ENCODE measurements at places on chromosomes 11 and 22.

GRCh38 chr22:43553451-43554258, 141.8 kb downstream of the MPPED1 start:
- H3K4me1 ChIP-seq = no peaks in the 10 kb centered on the region
- H3K27ac ChIP-seq = no peak overlapping the region
- no peak overlapping the region for H3K4me3 ChIP-seq
- no peak for DNase-seq
- H3K27me3 ChIP-seq = no peaks in the 10 kb centered on the region
- no peaks in the 10 kb centered on the region for H3K36me3 ChIP-seq

GRCh38 chr22:19357270-19358105, 66.0 kb upstream of the CLTCL1 start:
- H3K27ac ChIP-seq = no peak overlapping the region
- no peaks in the 10 kb centered on the region for H3K27me3 ChIP-seq
- H3K4me3 ChIP-seq = no peak overlapping the region
- no peaks in the 10 kb centered on the region for H3K4me1 ChIP-seq
- H3K36me3 ChIP-seq = peaks cover 42% of the 10 kb centered on the region

GRCh38 chr22:45726081-45726480, 54.4 kb downstream of the ATXN10 start:
- no peak overlapping the region for H3K27ac ChIP-seq
- peaks cover 34% of the 10 kb centered on the region for H3K36me3 ChIP-seq
- no peaks in the 10 kb centered on the region for H3K27me3 ChIP-seq
- DNase-seq = no peak

DNA sequence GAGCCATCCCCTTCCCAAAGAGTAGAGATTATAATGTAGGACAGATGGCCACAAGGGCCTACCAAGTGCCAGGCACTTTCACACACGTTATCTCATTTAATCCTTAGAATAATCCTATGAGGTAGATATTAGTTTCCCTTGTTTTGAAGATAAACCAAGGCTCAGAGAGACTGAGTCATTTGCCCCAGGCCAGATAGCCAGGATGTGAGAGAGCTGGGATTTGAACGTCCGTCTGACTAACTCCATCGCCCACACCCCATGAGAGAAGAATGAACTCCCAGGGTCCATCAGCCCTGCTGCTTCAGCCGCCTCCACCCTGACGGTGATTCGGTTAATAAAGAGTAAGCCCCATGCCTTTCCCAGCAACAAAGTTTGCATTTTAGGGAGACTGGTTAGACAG, 10.7 kb downstream of the PRG3 start:
- no peaks in the 10 kb centered on the region for H3K4me1 ChIP-seq
- H3K36me3 ChIP-seq = no peaks in the 10 kb centered on the region
- no peak overlapping the region for H3K4me3 ChIP-seq
- no peak overlapping the region for H3K27ac ChIP-seq
- H3K27me3 ChIP-seq = no peaks in the 10 kb centered on the region
- DNase-seq = no peak

- no peak for DNase-seq
- H3K36me3 ChIP-seq = no peaks in the 10 kb centered on the region
- no peak overlapping the region for H3K4me3 ChIP-seq
- peaks cover 15% of the 10 kb centered on the region for H3K27me3 ChIP-seq
- H3K27ac ChIP-seq = no peak overlapping the region
Observed at GRCh38 chr11:32115446-32115845, 24.6 kb downstream of the RCN1 start.

GRCh38 chr11:64900263-64900678, 16.7 kb downstream of the ATG2A start:
- H3K4me1 ChIP-seq = peaks cover 12% of the 10 kb centered on the region
- H3K36me3 ChIP-seq = peaks cover 24% of the 10 kb centered on the region
- peak overlapping the region; percentile 68 for H3K4me3 ChIP-seq
- DNase-seq = peak; percentile 89

GRCh38 chr11:108592591-108593213, 866 bp downstream of the EXPH5 start:
- no peaks in the 10 kb centered on the region for H3K36me3 ChIP-seq
- peaks cover 16% of the 10 kb centered on the region for H3K4me1 ChIP-seq
- peak overlapping the region; percentile 72 for H3K27ac ChIP-seq
- peak overlapping the region; percentile 91 for H3K4me3 ChIP-seq
- peak; percentile 77 for DNase-seq

DNA sequence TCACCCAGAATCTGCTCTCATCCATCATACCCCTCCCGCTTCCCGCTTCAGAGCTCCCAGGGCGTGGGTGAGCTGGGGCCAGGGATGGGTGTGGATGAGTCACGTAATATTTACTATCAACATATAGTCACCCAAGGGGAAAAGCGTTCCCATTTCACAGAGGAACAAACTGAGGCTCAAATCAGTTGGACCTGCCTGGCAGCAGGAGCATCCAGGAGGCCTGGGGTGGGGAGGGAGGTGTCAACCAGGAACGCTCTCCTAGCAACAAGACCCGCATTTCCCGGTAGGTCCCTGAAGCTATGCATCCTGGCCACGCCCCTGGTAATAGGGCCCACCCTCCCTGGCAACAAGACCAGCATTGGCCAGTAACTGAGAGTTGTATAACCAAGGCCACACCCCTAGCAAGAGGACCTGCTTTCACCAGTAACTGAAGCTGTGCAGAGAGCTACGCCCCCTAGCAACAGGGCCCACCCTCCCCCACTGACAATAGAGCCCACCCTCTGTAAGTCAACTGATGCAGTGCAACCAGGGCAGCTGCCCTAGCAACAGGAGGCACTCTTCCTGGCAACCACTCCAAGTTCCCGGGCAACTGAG, 32.7 kb upstream of the TXNRD2 start:
- no peak overlapping the region for H3K27ac ChIP-seq
- H3K36me3 ChIP-seq = no peaks in the 10 kb centered on the region
- no peaks in the 10 kb centered on the region for H3K27me3 ChIP-seq
- DNase-seq = peak; percentile 76
- peaks cover 3% of the 10 kb centered on the region for H3K4me1 ChIP-seq

DNA sequence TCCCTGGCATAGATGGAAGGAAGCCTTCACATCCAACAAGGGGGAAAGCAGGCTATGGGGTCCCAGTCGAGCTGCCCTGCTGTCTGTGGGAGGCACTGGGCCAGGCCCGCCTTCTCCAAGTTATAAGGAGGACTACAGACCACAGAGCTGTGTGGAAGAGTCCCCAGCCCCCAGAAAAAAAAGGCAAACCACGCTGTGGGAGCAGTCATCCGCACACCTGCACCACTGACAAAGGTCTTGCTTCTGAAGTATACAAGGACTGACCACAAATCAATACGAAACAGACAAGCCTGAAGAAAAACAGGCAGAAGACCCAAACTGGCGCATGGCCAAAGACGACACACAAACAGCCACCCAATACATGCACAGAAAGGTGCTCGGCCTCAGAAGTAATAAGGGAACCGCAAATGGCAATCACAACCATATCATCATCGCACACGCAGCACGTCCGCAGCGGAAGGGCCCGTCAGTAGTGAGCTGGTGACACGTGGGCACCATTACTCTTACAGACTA, 384.1 kb downstream of the CTTN start:
- H3K4me1 ChIP-seq = no peaks in the 10 kb centered on the region
- no peak overlapping the region for H3K27ac ChIP-seq
- H3K36me3 ChIP-seq = no peaks in the 10 kb centered on the region
- H3K4me3 ChIP-seq = no peak overlapping the region

DNA sequence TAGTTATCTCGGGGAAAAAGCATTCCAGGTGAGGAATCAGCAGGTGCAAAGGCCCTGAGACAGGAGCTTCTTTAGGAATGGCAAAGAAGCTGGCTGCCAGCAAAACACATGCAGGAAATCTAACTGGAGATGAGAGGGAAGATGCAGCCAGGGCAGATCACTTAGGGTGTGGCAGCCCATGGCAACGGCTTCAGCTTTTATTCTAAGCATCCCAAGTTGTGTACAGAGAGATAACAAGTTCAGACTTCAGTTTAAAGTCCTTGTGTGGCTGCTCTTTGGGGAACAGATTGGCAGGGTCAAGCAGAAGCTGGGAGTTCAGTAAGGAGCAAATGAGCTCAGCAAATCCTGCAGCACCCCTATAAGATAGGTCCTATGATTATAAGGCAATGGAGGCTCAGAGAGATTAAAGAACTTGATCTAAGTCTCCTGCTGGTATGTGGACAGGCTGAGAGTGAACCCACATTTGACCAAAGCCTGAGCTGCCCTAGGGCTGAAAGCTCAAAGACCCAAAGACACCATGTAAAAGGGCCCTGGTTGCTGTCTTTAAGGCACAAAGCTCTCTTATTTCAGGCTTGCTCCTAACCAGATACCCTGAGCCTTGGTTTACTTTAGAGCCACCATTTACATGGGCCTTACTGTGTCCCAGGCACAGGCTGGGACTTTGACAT, 466.8 kb downstream of the SOX6 start:
- no peak overlapping the region for H3K27ac ChIP-seq
- no peaks in the 10 kb centered on the region for H3K36me3 ChIP-seq
- H3K4me1 ChIP-seq = no peaks in the 10 kb centered on the region
- no peaks in the 10 kb centered on the region for H3K27me3 ChIP-seq

GRCh38 chr22:37229805-37230672, 14.0 kb downstream of the RAC2 start:
- peak; percentile 96 for DNase-seq
- peaks cover 82% of the 10 kb centered on the region for H3K36me3 ChIP-seq
- H3K4me3 ChIP-seq = peak overlapping the region; percentile 79
- H3K27me3 ChIP-seq = no peaks in the 10 kb centered on the region
- H3K27ac ChIP-seq = peak overlapping the region; percentile 95

DNA sequence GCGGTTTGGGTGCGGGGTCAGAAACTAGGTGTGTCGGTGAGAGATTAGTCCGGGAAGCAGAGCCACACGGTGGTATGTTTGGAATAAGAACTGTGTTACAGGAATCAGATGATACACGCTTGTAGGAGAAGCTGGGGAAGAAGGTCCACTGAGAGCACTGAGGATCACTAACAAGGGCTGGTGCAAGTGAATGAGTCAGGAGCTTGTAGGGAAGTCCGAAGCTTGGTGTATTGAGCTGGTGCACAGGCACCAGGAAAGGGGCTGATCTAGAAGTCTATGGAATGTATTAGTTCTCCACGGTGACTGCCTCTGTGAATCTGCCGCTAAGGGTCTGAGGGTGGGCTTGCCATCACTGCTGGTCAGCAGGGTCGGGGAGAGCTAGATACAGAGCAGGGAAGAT, 18.8 kb upstream of the GRK3 start:
- no peak for DNase-seq
- H3K4me3 ChIP-seq = no peak overlapping the region
- peaks cover 3% of the 10 kb centered on the region for H3K36me3 ChIP-seq
- H3K27me3 ChIP-seq = no peaks in the 10 kb centered on the region
- no peak overlapping the region for H3K27ac ChIP-seq

GRCh38 chr22:46196278-46196677, 46.0 kb downstream of the PPARA start:
- no peak overlapping the region for H3K4me3 ChIP-seq
- no peak overlapping the region for H3K27ac ChIP-seq
- DNase-seq = no peak
- peaks cover 2% of the 10 kb centered on the region for H3K4me1 ChIP-seq
- no peaks in the 10 kb centered on the region for H3K27me3 ChIP-seq
- H3K36me3 ChIP-seq = peaks cover 12% of the 10 kb centered on the region

DNA sequence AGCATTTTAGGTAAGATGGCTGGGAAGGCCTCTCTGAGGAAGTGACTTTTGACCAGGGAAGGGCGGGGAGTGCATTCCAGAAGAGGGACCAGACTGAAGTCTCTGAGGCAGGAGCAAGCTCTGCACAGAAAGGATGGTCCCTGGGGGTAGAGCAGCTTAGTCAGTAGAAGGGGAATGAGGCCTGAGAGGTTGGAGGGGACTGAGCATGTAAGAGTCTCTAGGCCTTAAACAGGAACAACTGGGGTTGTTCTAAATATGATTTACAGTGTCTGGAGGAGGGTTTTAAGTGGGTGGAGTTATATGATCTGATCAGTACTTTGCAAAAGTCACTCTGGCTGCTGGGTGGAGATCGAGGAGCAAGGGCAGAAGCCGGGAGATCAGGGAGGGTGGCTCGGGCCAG, 31.7 kb upstream of the TEF start:
- DNase-seq = no peak
- H3K27me3 ChIP-seq = no peaks in the 10 kb centered on the region
- H3K27ac ChIP-seq = peak overlapping the region; percentile 1
